Daoy (cell line): ENCODE measurements at places on chromosomes 1 and 21.

DNA sequence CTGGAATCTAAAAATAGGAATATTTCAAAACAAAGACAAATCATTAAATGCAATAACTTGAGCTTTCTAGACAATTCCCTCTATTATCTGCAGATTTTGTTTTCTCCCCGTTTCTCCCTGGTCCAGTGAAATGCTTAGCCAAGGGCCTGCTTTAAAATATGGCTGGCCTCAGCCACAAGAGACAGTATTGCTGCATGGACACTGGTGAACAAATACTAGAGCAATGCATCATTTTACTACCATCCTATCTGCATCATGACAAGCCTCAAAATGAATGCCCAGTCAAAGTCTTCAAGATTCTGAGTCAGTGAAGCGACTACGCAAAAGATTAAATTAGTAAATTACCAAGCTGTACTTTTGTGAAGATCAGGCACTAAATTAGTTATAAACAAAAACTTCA, 80.5 kb downstream of the ENAH start:
- DNase-seq: no peak

GRCh38 chr1:215557992-215558626, 9.0 kb upstream of the KCTD3 start:
- DNase-seq: no peak

DNA sequence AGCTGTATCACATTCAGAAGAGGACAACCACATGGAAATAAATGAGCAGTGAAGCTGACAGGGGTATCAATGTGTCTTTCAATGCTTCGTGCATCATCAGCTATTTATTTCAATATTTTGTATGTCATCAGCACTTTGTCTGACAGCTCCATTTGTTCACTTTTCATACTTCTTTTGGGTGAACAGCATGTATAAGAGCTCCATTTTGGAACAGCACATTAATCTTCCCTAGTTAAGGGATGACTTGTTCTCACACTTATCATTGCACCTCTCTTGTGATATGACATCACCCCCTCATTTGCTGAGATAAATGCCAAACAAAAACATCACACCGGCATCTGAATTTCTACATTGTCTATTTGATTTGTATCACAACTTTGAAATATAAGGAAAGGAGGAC, 190.6 kb upstream of the SAMSN1 start:
- no peak for DNase-seq

DNA sequence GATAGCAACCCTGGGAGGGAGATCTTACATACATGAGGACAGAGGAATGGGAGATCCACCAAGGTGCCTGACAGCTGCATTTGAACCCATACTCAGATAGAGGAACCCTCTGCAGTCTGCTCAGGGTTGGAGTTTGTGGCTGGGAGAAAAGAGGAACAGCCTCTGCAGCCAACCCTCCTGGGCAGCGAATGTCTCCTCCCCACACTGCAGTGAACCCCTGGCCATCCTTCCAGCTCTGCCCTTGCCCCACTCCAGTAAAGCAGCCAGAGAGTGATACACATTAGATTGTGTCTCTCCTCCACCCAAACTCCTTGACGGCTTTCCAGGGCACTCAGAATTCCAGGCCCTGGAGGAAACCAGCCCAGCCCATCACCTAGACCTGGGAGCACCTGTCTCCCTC, 137.7 kb downstream of the RUNX1 start:
- DNase-seq: no peak

- DNase-seq: no peak
Observed at GRCh38 chr1:119653839-119654170, 5.7 kb upstream of the ZNF697 start.

DNA sequence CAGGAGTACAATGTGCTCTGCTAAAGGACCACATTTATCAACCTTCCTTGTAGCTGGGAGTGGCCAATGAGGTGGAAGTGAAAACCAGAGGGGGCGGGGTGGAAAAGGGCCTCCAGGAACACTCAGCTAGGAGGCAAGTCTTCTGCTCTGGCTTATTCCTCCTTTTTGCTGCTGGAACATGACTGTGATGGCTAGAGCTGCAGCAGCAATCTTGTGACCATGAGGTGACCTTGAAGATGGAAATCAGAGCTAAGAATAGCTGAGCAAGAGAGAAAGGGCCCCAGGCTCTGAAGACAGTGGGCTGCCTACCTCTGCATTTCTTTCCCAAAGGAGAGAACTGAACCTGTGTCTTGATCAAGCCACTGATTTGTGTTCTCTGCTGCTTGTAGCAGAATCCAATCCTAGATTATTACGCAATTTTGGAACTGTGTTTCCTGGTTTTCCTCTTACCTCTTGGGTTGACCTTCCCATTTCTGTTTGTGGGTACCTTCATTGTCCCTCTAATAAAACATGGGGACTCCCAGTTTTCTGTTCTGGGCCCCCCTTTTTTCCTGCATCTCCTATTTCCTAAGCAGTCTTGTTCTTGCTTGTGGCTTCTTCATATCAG, 36.4 kb upstream of the WNT4 start:
- DNase-seq: no peak

DNA sequence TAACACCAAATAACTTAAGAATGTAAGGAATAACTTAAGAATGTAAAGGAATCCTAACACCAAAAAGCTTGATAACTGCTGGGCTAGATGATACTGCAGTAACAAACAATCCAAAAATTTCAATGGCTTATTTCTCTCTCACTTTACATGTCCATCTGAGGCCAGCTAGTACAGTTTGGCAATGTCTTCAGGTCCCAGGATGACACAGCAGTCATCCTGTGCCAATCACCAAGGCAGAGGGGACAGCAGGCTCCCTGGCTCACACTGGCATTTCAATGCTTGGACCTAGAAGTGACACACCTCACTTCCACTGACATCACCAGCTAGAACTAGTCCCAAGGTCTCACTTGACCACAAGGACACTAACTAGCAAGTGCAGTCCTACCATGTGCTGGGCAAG, 15.3 kb downstream of the DNAJC11 start:
- DNase-seq: no peak

GRCh38 chr1:101065575-101065974, 40.0 kb upstream of the DPH5 start:
- no peak for DNase-seq

- DNase-seq: no peak
Observed at GRCh38 chr1:231236208-231236591, 4.8 kb upstream of the GNPAT start.

DNA sequence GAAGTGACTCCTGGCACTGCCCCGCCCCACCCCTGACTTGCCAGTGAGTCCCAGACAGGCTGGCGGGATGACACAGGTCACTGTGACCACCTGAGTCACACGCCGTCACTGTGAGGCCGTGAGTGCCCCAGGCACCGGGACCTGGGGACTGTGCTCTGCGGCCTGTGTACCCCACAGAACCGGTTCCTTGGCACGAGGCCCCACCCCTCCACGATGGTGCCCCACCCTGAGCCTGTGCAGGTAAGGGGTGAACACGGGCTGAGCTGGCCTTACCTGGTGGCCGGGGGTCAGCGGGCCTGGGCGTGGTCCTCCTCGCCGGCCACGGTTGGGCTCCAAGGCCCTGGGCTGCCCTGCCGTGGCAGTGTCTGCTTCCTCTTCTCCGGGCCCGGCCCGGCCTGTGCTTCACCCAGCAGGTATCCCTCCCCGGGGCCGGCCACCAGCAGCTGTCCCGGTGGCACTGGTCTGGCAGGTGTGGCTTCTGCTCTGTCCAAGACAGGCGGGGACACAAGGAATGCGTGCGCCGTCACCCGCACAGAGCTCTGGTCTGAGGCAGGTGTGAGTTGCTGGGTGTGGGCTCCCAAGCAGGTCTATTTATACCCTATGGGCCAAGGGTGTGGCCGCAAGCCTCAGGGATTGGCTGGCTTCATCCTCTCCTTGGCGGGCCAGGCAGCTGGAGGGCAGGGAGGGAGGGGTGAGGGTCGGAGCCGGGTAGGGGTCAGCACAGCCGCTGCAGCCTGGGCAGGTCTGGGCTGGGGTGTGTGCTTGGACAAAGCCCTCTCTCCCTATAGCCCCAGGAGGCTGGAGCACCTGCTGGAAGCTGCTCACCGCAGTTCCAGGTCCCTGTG, at the start of gene RNF223:
Gene RNF223 (minus strand): TSS at position 564 of the 845 bp plus-strand sequence. CDS start 1,740 bp downstream, outside the sequence.
- no peak for DNase-seq

DNA sequence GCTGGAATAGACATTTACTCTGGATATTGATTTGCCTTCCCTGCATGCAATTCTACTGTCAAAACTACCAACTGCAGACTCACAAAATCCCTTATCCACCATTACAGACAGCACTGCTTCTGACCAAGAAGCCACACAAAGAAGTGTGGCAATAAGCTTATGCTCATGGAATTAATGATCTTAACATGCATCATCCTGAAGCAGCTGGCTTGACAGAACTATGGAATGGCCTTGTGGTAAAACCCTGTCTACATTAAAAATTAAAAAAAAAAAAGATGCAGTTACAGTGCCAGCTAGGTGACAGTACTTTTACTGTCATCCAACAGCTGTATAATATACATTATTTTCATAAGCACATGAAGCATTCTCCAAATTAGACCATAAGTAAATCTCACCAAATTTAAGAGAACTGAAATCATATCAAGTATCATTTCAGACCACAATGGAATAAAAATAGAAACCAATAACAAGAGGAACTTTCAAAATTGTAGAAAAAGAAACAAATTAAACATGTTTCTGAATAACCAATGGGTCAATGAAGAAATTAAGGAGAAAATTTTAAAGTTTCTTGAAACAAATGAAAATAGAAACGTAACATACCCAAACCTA, 70.7 kb downstream of the SCMH1 start:
- no peak for DNase-seq

DNA sequence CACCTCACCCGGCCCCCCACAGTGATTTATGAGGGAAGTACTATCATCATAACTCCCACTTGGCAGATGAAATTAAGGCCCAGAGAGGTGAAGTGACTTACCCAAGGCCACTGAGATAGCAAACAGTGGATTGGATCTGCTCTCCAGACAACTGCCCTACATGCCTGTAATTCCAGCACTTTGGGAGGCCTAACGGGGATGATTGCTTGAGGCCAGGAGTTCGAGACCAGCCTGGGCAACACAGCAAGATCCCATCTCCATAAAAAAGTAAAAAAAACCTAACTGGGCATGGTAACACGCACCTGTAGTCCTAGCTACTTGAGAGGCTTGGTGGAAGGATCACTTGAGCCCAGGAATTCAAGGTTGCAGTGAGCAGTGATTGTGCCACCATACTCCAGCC, 14.2 kb upstream of the RNF19B start:
- DNase-seq: no peak

DNA sequence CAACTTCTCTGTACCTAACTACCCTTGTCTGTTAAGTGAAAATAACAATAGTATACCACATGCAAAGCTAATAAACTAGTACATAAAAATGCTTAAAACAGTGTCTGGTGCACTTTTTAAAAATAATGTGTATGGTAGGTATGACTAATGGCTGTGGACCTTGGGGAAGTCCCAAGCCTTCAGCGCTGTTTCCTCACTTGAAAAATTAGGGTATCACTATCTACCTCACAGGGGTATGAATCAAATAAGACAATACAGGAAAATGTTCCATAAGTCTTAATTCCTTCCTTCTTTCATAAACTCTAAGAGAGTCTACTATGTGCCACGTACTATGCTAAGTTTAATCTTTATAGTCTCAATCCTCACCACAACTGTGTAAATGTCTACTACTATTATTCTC, 32.0 kb downstream of the EGLN1 start:
- DNase-seq: peak; percentile 52

DNA sequence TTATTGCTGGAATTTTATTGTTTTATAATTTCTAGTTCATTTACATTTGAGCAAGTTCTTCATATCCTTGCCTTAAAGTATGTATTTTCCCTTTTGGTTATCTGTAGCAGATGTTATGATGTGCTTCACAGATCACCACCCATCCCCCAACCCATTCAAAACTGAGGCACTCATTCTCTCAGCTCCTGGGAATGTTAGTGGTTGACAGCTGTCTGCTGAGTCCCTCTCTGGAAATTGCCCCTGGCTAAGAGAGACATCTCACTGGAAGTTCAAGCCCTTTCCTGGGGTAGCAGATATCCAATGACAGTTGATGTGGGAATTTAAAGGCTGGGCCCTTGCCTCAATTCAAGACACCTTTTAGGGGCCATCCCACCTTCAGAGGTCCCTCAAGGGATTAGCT, 4.3 kb upstream of the DPYD start:
- peak; percentile 16 for DNase-seq

DNA sequence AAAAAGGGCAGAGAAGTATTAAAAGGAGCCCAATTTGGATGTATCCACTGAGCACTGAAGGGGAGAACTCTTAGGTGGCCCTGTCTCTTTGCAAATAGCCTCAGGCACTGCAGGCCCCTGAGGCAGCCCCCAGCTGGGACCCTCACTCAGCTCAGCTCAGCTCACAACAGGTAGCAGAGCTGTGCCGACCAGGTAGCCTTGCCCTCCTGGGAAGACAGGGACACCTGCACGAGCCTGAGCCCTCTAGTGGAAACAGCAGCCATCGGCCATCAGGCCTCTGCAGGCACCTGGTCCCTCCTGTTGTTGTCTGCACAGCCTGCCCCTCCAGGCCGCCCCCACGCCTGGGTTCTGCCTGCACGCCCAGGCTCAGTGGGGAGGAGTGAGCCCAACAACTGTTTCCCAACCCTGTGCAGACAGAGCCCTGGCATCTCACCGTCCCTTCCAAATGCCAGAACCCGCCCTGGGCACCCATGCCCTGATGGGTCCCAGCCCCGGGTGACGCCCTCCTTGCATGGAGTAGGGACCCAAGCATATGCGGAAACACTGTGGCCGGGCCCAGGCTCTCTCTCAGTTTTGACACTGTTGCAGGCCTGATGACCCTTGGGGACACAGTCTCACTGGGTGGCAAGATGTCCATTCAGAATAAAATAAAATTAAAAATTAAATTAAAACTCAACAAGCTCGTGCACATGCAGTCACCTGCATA, 60.0 kb upstream of the AJAP1 start:
- DNase-seq: no peak

DNA sequence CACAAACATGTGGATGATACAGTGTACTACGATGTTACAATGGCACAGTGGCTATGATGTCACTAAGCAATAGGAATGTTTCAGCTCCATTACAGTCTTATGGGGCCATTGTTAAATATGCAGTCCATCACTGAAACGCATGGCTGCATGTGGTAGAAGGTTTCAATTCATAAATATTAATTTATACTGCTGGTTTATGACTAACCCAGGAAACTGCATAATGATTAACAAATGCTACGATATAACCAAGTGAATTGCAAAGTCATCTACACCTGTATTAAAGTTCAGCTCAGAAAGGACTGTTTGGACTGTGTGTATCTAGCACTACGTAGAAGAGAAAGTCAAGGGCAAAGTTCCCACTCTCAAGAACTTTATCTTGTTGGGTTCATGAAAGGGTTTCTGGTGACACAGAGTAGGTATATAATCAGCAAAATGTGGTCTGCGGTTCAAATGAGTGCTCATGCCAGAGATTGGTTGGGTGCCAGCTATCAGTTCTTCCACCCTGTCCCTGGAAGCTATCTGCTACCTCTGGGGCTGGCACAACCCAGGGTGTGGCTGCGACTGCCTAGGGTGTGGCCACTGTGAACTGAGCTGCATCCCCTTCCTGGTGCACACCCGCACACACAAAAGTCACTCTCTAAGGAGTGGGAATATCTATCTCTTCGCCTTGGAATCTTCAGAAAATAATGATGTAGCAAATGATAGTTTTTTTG, 14.8 kb downstream of the MGST3 start:
- DNase-seq: peak; percentile 61

GRCh38 chr1:114342376-114342775, 168.6 kb downstream of the TRIM33 start:
- no peak for DNase-seq

- no peak for DNase-seq
Observed at GRCh38 chr1:116309090-116309870, 63.8 kb upstream of the ATP1A1 start.
